Fibroblast of lung (primary cell): ENCODE measurements at places on chromosomes 4 and X.

GRCh38 chr4:38075370-38076152 lies 115.4 kb downstream of the PTTG2 start:
- peak; percentile 32 for DNase-seq

DNA sequence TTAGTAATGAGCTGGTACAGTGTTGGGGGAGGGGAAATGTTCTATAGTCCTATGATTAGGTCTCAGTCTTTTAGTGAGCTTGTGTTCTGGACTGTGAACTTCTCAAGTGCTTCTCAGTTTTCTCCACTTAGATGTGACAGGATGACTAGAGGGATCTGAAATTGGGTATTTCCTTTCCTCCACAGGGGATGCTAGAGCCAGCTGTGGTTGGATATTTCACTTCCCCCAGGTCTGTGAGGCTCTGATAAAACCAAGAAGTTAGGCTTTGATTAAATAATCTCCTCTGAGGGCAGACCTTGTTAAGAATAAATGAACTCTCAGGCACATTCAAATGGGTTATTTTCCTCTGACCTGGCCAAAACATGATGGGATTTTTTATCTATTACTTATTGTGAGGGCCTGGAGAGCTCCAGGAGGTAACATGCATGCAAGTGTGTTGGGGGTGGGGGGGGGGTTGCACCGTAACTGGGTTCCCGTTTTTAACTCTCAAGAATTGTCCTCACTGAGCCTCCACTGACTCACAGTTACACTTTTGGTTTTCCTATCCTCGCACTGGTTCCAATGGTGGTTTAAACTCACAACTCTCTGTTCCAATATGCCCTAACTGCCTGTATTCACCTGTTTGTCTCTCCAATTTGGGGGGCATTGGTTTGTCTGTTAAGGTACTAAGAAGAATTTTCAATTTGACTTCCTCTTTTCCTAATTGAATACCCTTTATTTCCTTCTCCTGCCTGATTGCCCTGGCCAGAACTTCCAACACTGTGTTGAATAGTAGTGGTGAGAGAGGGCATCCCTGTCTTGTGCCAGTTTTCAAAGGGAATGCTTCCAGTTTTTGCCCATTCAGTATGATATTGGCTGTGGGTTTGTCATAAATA lies 28.1 kb upstream of the GLRA3 start:
- no peak for DNase-seq

GRCh38 chrX:131617182-131617581 lies 73.3 kb downstream of the OR13H1 start:
- peak; percentile 92 for DNase-seq

GRCh38 chr4:128865132-128865531 lies 55.6 kb downstream of the JADE1 start:
- DNase-seq = no peak

- peak; percentile 78 for DNase-seq
These were observed 74.6 kb upstream of the NEIL3 start for GRCh38 chr4:177235026-177235425.

GRCh38 chrX:46070421-46070820 lies 474.8 kb downstream of the ZNF674 start:
- DNase-seq = no peak
